T-cell (primary cell): ENCODE measurements at places on chromosomes 16 and 17. TPM values are rescaled to one million over a fixed set of nuclear protein-coding genes. Genes with fewer than 3 reads are reported as not detected.
A peak's percentile ranks its signal among the peaks of the same experiment; 100 is the strongest.

GRCh38 chr17:72053449-72053848, 67.4 kb upstream of the SOX9 start:
- H3K27me3 ChIP-seq, result no peaks in the 10 kb centered on the region
- H3K4me1 ChIP-seq, result no peaks in the 10 kb centered on the region
- no peak overlapping the region for H3K4me3 ChIP-seq
- H3K27ac ChIP-seq, result no peak overlapping the region

DNA sequence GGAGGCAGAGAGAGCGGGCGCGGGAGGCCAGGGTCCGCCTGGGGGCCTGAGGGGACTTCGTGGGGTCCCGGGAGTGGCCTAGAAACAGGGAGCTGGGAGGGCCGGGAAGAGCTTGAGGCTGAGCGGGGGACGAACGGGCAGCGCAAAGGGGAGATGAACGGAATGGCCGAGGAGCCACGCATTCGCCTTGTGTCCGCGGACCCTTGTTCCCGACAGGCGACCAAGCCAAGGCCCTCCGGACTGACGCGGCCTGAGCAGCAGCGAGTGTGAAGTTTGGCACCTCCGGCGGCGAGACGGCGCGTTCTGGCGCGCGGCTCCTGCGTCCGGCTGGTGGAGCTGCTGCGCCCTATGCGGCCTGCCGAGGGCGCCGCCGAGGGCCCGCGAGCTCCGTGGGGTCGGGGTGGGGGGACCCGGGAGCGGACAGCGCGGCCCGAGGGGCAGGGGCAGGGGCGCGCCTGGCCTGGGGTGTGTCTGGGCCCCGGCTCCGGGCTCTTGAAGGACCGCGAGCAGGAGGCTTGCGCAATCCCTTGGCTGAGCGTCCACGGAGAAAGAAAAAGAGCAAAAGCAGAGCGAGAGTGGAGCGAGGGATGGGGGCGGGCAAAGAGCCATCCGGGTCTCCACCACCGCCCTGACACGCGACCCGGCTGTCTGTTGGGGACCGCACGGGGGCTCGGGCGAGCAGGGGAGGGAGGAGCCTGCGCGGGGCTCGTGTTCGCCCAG, 1.2 kb upstream of the CBX4 start:
- H3K27ac ChIP-seq, result no peak overlapping the region
- H3K4me1 ChIP-seq, result peaks cover 45% of the 10 kb centered on the region
- no peak for DNase-seq
- H3K27me3 ChIP-seq, result peaks cover 6% of the 10 kb centered on the region

DNA sequence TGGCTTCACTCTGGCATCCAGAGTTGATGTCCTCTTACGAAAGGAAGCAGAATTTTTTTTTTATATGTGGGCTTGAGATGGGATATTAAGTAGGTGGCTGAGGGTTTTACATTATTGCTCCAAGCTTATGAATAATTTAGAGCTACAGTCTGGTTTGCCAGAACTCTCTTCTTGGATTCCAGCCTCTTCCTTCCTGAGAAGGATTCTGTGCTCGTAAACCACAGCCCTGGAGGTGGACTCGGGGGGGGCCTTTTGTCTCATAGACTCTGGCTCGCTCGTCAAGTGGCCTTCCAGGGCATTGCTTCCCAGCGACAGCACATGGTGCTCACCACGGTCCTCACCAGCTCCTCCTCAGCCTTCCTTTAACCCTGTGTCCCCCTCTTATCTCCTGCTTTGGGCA, 43.2 kb downstream of the TMEM11 start:
- DNase-seq, result no peak
- no peak overlapping the region for H3K27ac ChIP-seq
- no peak overlapping the region for H3K4me3 ChIP-seq
- no peaks in the 10 kb centered on the region for H3K4me1 ChIP-seq

DNA sequence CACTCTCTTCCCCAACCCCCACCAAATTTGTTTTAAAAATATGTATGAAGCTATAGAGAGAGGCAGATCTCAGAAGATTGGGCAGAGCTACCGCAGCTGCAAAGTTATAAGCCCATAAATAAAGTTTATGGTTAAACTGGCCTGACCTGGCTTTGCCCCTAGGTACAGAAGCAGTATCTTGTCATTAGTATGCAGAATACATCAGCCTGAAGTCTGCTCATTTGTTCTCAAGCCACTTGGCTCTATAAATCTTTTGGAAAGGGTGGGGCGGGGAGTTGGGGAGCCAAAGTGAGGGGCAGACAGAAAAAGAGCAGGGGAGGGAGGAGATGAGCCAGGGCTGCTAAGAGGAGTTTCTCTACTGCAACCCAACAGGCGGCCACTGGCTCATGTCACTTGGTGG, 113.2 kb downstream of the SOX9 start:
- DNase-seq, result no peak
- H3K27me3 ChIP-seq, result peaks cover 11% of the 10 kb centered on the region
- no peaks in the 10 kb centered on the region for H3K4me1 ChIP-seq
- no peak overlapping the region for H3K4me3 ChIP-seq

DNA sequence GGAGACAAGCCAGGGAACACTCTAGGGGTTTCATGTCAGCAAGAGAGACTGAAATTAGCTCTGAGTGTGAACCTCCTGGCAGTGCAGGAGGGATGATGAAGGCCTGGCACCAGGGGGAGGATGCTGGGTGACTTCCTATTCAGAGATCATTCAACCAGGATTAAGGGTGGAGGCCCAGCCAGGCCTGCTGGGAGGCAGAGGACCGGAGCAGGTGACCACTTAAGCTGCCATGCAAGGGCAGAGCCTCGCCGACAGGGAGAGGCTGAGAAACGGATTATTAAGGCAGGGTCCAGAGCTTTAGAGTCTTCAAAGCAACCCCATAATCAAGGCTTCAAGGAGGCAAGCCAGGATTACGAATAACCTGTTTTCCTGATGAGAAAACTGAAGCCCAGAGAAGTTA, 10.6 kb upstream of the SRCIN1 start:
- H3K4me3 ChIP-seq, result no peak overlapping the region
- H3K36me3 ChIP-seq, result no peaks in the 10 kb centered on the region
- no peak overlapping the region for H3K27ac ChIP-seq
- peaks cover 54% of the 10 kb centered on the region for H3K27me3 ChIP-seq
- no peak for DNase-seq
- no peaks in the 10 kb centered on the region for H3K4me1 ChIP-seq

DNA sequence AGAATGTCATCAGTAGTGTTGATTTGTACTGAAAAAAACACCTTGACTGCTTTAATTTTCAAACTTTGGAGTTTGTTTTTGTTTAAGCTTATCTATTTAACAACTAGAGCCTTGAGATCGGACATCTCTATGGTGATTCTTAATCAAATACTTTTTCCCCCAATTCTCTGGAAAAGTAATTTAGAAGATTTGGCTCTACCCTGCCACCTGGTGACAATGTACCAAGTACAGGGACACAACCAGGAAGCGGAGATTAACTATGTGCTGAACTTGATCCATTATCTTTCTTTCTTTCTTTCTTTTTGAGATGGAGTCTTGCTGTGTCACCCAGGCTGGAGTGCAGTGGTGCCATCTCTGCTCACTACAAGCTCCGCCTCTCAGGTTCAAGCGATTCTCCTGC, 30.8 kb downstream of the USP43 start:
- no peaks in the 10 kb centered on the region for H3K4me1 ChIP-seq
- no peak overlapping the region for H3K27ac ChIP-seq
- peaks cover 2% of the 10 kb centered on the region for H3K27me3 ChIP-seq
- no peaks in the 10 kb centered on the region for H3K36me3 ChIP-seq
- no peak overlapping the region for H3K4me3 ChIP-seq
- DNase-seq, result no peak

GRCh38 chr17:47829870-47830269, 1.5 kb downstream of the MRPL10 start:
- H3K36me3 ChIP-seq, result peaks cover 5% of the 10 kb centered on the region
- peak; percentile 63 for DNase-seq
- no peak overlapping the region for H3K4me3 ChIP-seq
- H3K27me3 ChIP-seq, result no peaks in the 10 kb centered on the region
- H3K27ac ChIP-seq, result peak overlapping the region; percentile 99

- no peak overlapping the region for H3K4me3 ChIP-seq
- DNase-seq, result no peak
- no peaks in the 10 kb centered on the region for H3K4me1 ChIP-seq
- H3K36me3 ChIP-seq, result no peaks in the 10 kb centered on the region
- peaks cover 65% of the 10 kb centered on the region for H3K27me3 ChIP-seq
Observed at GRCh38 chr16:66267292-66268014, 99.0 kb upstream of the CDH5 start.

DNA sequence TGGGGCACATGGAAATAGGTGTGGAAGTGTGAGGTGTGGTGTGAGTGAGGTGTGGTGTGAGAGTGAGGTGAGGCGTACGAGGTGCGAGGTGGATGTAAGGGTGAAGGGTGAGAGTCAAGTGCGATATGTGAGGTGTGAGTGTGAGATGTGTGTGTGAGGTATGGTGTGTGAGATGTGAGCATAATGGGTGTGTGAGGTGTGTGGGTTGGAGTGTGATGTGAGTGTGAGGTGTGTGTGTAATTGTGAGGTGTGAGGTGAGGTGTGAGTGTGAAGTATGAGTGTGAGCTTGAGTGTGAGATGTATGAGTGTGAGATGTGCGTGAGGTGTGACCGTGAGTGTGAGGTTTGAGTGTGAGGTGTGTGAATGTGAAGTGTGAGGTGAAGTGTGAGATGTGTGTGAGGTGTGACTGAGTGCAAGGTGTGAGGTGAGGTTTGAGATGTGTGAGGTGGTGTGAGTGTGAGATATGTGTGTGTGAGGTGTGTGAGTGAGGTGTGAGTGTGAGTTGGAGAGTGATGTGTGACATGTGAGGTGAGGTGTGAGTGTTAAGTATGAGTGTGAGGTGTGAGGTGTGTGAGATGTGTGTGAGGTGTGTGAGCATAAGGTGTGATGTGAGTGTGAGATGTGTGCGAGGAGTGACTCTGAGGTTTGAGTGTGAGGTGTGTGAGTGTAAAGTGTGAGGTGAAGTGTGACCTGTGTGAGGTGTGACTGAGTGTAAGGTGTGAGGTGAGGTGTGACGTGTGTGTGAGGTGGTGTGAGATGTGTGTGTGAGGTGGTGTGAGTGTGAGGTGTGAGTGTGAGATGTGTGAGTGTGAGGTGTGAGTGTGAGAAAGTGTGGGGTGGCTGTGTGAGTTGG, 354.0 kb downstream of the FOXL1 start:
- no peaks in the 10 kb centered on the region for H3K36me3 ChIP-seq
- no peak overlapping the region for H3K4me3 ChIP-seq
- H3K27ac ChIP-seq, result no peak overlapping the region
- peaks cover 59% of the 10 kb centered on the region for H3K27me3 ChIP-seq
- DNase-seq, result no peak
- H3K4me1 ChIP-seq, result no peaks in the 10 kb centered on the region

- no peaks in the 10 kb centered on the region for H3K4me1 ChIP-seq
- no peak overlapping the region for H3K4me3 ChIP-seq
- H3K36me3 ChIP-seq, result peaks cover 9% of the 10 kb centered on the region
- no peak for DNase-seq
Observed at GRCh38 chr16:89150981-89151380, 20.6 kb upstream of the CDH15 start.

DNA sequence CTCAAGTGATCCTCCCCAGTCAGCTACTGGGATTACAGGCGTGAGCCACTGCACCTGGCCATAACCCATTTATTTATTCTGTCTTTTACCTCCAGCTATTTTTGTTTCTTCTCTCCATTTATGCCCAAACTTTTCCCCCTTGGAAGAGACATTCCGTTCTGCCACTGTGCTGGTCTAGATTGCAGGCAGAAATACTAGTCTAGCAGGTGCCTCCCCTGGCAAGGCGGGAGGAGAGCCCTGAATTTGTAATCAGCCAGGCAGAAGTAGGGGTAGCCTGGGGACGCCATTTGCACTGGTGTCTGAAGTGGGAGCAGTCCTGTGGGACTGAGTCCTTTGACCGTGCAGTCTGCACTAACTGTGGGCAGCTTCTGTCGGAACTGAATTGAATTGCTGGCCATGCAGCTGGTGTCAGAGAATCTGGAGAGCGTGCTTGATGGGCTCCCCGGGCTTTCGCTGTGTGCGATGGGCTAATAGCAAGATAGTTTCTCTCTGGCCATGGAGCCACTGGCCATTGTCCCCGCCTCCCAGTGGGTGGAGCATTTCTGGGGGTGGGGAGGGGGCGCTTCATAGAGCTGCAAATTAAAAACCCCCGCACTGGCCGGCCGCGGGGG, 31.5 kb upstream of the LITAF start:
- H3K27me3 ChIP-seq, result no peaks in the 10 kb centered on the region
- DNase-seq, result no peak
- H3K4me3 ChIP-seq, result no peak overlapping the region
- H3K27ac ChIP-seq, result no peak overlapping the region
- no peaks in the 10 kb centered on the region for H3K36me3 ChIP-seq

DNA sequence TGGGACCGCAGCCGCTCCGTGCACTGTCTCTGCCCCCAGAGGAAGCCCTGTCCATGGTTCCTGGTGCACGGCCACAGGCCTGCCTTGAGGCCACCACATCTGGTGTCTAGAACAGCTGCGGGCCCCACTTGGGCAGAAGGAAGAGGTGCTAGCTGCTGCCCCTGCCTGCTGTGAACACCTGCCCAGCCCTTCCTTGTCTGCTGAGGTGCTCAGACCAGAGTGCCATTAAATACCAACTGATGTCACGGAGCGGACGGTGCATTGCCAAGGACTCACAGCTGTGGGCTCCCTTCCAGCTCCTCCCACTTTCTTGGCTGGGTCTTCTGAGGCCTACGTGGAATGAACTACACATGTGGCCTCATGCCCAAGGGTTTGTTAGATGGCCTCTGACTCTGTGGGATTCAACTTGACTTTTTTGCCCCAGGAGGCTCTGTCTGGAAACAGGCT, 146.1 kb downstream of the RAB11FIP4 start:
- no peaks in the 10 kb centered on the region for H3K27me3 ChIP-seq
- DNase-seq, result no peak
- H3K27ac ChIP-seq, result no peak overlapping the region
- H3K36me3 ChIP-seq, result peaks cover 10% of the 10 kb centered on the region

GRCh38 chr17:82228842-82229697, at the start of gene SLC16A3:
SLC16A3 (plus strand) TSS chr17:82229042; CDS start chr17:82236009, 6,967 bp downstream.
- no peaks in the 10 kb centered on the region for H3K36me3 ChIP-seq
- H3K27ac ChIP-seq, result peak within 1 kb of the TSS; percentile 83

- no peaks in the 10 kb centered on the region for H3K27me3 ChIP-seq
- H3K4me1 ChIP-seq, result no peaks in the 10 kb centered on the region
- H3K36me3 ChIP-seq, result peaks cover 5% of the 10 kb centered on the region
- no peak overlapping the region for H3K27ac ChIP-seq
Observed at GRCh38 chr17:45111850-45112249, 20.5 kb downstream of the PLCD3 start.

- no peak for DNase-seq
- no peak overlapping the region for H3K4me3 ChIP-seq
- H3K27ac ChIP-seq, result no peak overlapping the region
- H3K27me3 ChIP-seq, result no peaks in the 10 kb centered on the region
- no peaks in the 10 kb centered on the region for H3K36me3 ChIP-seq
- H3K4me1 ChIP-seq, result no peaks in the 10 kb centered on the region
Observed at GRCh38 chr16:19307587-19308241, 22.2 kb downstream of the CLEC19A start.

The CD300H gene
- not detected for total RNA-seq

The TLCD2 gene
- 0.70 TPM for total RNA-seq

The CALB2 gene
- not detected for total RNA-seq

The CD300LB gene
- not detected for total RNA-seq

The SRL gene
- not detected for total RNA-seq

The CFAP119 gene
- total RNA-seq, result 1.3 TPM
